T-cell (primary cell): ENCODE measurements at places on chromosomes 5 and 9.

GRCh38 chr9:18805386-18805785 lies 227.6 kb downstream of the SAXO1 start:
- DNase-seq = no peak
- H3K4me3 ChIP-seq = no peak overlapping the region
- no peaks in the 10 kb centered on the region for H3K27me3 ChIP-seq
- no peak overlapping the region for H3K27ac ChIP-seq
- no peaks in the 10 kb centered on the region for H3K36me3 ChIP-seq
- H3K4me1 ChIP-seq = no peaks in the 10 kb centered on the region

DNA sequence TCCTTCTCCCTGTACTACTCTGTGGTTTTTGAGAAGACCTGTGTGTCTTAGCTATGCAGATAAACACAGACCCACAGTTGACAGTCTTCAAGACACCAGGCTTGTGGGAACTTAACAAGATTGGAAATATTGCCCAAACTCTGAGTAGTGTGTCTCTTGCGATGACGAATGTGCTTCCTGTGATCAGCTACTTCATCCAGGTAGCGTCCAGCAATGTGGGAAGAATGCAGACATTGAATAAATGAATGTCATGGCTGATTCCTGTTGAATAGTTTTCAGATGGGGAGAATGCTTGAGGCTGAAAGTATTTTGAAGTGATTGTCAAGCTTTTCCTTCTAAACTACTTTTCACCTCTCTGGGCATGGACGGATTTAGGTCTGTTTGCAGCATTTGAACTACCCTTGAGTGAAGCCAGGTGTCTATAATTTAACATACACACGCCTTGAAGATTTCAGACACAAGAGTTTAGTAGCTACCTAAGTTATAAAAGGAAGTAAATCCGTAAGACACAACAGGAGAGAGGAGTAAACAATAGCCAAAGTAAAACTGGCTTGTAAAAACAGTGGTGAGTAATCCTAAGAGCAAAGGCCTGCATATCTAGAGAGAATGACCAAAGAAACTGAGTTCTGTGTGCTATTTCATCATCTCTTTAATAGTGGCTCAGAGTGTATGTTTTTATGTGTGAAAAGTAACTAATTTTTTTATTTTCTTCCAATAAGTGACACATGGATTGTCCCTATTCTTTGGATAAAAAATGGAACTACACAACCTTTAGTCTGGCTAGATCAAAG lies 30.0 kb upstream of the ARL14EPL start:
- no peaks in the 10 kb centered on the region for H3K27me3 ChIP-seq
- H3K36me3 ChIP-seq = no peaks in the 10 kb centered on the region
- H3K4me1 ChIP-seq = no peaks in the 10 kb centered on the region
- no peak overlapping the region for H3K27ac ChIP-seq
- H3K4me3 ChIP-seq = no peak overlapping the region
- DNase-seq = no peak

GRCh38 chr5:149596712-149597111 lies 15.4 kb downstream of the ARHGEF37 start:
- H3K4me3 ChIP-seq = no peak overlapping the region
- H3K27ac ChIP-seq = no peak overlapping the region
- H3K36me3 ChIP-seq = no peaks in the 10 kb centered on the region
- no peak for DNase-seq

GRCh38 chr9:22170556-22170955 lies 161.5 kb upstream of the CDKN2B start:
- H3K27ac ChIP-seq = no peak overlapping the region
- H3K4me1 ChIP-seq = no peaks in the 10 kb centered on the region
- no peak overlapping the region for H3K4me3 ChIP-seq
- DNase-seq = no peak
- H3K36me3 ChIP-seq = no peaks in the 10 kb centered on the region

- H3K4me1 ChIP-seq = peaks cover 14% of the 10 kb centered on the region
- no peaks in the 10 kb centered on the region for H3K36me3 ChIP-seq
- H3K27me3 ChIP-seq = no peaks in the 10 kb centered on the region
- H3K4me3 ChIP-seq = no peak overlapping the region
Measured at GRCh38 chr5:83744821-83745220, 24.2 kb upstream of the HAPLN1 start.

DNA sequence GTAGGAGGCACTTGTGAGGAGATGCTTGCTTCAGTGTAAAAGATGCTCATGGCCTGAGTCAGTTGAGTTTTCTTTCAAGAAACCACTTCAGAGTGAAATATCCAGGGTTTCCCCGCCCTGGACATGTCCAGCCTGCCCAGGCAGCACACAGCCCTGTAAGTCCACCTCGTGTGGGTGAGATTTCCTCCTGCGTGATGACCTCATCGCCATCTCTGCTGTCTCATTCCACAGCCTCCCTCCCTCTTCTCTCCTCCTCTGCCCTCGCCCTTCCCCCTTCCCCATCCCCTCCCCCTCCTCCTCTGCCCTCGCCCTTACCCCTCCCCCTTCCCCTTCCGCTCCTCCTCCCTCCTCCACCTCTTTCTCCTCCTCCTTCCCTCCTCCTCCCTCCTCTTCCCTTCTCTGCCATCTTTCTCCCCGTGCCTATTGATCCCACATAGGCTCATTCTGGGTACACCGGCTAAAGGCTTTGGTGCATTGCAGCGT lies 34.0 kb upstream of the NCS1 start:
- no peak overlapping the region for H3K27ac ChIP-seq
- no peak for DNase-seq
- no peaks in the 10 kb centered on the region for H3K27me3 ChIP-seq

- no peak overlapping the region for H3K27ac ChIP-seq
- no peak overlapping the region for H3K4me3 ChIP-seq
- DNase-seq = no peak
- no peaks in the 10 kb centered on the region for H3K4me1 ChIP-seq
- no peaks in the 10 kb centered on the region for H3K27me3 ChIP-seq
- H3K36me3 ChIP-seq = no peaks in the 10 kb centered on the region
Measured at GRCh38 chr5:107215611-107216010, 455.1 kb downstream of the EFNA5 start.

DNA sequence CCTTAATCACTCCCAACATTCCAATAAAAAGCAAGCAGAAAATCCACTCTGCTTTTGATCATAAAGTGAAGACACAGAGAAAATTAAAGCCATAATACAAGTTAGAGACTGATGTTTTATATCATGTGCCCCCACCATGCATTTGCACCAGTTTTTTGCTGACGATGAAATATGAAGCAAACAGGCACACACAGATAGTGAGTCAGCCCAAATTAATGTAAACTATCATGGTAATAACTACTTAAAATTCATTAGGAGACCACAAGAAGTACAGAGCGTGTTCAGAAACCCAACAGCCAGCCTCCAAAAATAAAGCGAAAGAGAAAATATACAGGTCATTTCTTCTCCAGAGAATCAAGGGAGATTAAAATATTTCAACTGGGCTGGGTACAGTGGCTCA lies 46.4 kb upstream of the KDM4C start:
- no peak overlapping the region for H3K27ac ChIP-seq
- H3K36me3 ChIP-seq = no peaks in the 10 kb centered on the region
- no peaks in the 10 kb centered on the region for H3K4me1 ChIP-seq
- H3K4me3 ChIP-seq = no peak overlapping the region
- no peaks in the 10 kb centered on the region for H3K27me3 ChIP-seq

DNA sequence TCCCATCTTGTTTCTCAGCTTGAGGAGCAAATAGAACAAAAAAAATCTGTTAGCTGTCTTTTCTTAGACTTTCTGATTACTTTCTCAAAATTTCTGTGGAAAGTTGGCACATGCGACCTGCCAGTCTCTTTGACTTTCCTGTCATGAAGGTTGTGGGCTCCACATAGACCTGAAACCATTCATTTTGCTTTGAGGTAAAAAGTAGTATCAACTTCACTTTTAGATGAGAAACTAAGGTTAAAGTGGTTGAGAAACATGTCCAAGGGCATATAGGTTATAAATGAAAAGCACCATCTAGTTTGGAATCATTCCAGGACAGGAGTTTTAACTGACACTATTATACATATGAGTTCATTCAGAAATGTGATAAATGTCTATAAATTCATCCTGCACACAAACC lies 42.7 kb downstream of the ST8SIA4 start:
- H3K27me3 ChIP-seq = no peaks in the 10 kb centered on the region
- peaks cover 11% of the 10 kb centered on the region for H3K36me3 ChIP-seq
- no peak overlapping the region for H3K27ac ChIP-seq
- H3K4me1 ChIP-seq = peaks cover 2% of the 10 kb centered on the region

DNA sequence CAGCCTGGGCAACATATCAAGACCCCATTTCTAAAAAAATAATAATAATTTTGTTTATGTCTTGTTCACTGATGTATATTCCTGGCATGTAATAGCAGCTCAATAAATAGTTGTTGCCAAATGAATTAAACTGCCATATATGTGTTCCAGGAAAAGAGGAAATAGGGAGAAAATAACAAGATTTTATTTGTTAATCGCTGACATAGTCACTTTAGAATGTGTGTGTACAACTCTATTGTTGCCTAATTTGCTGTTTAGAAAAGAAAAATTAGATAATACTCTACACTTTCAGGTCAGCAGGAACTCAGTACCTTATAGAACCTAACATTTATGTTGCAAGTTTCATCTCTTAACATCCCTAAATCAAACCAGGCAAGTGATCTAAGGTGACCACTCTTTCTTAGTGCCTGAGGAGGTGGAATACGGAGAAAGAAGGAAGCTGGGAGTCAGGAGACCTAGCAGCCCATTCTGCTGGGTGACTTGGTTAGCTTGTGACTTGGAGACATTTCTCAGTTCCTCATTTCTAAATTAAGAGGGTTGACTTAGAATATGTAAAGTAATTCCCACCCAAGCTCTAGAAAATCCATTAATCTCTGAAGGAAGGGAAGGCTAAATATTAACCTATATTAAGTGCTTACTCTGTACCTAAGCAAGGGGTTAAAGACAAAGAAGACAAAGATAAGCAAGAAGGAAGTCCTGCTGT lies 110.3 kb upstream of the IQGAP2 start:
- no peak overlapping the region for H3K27ac ChIP-seq
- H3K4me3 ChIP-seq = no peak overlapping the region
- no peak for DNase-seq

- H3K27me3 ChIP-seq = no peaks in the 10 kb centered on the region
- H3K27ac ChIP-seq = no peak overlapping the region
- H3K4me1 ChIP-seq = no peaks in the 10 kb centered on the region
- DNase-seq = no peak
Measured at GRCh38 chr5:87400305-87400899, 12.3 kb downstream of the CCNH start.

GRCh38 chr5:122022966-122023365 lies 55.1 kb downstream of the LOX start:
- H3K27ac ChIP-seq = no peak overlapping the region
- H3K36me3 ChIP-seq = no peaks in the 10 kb centered on the region
- H3K4me1 ChIP-seq = no peaks in the 10 kb centered on the region
- DNase-seq = no peak
- H3K4me3 ChIP-seq = no peak overlapping the region
- no peaks in the 10 kb centered on the region for H3K27me3 ChIP-seq

- H3K4me3 ChIP-seq = no peak overlapping the region
- DNase-seq = no peak
- H3K36me3 ChIP-seq = no peaks in the 10 kb centered on the region
- no peaks in the 10 kb centered on the region for H3K4me1 ChIP-seq
- no peak overlapping the region for H3K27ac ChIP-seq
Measured at GRCh38 chr5:172482156-172483020, 28.1 kb upstream of the SH3PXD2B start.

DNA sequence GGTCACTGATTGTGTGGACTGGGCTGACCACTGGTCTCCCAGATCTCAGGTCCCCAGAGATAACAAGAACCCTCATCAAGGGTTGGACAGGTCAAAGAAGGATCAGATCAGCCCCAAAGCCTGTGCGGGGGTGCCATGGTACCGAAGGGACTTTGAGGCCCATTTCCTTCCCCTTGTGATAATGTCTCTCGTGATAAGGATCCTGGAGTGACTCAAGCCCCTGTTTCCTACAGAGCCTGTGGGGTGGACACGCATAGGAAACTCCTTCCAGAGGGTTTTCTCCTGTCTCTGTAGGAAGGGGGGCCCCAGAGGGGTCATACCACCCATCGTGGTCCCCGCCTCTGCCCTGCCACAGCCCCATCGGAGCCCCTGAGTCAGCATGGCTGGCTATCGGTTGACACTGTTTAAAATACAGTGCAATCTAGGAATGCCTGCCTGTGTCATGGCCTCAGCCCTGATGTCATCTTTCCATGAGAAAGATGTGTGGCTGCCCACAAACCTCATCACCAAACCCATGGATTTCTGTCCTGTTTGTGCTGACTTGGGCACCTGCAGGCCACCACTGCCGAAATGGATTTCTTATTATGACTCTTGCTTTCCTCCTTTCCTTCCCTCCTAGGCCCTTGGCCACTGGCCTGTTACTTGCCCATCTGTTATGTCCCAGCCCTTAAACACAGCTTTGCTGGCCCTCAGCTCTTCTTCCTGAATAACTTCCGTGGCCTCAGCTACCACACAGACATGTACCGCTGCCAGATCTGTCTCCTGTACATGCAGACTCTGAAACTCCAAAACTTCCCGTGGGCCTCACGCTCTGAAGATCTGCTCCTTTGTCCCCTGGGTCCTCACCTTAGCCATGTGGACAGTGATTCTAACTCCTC lies 2.9 kb upstream of the CSF2 start:
- H3K36me3 ChIP-seq = no peaks in the 10 kb centered on the region
- H3K27me3 ChIP-seq = no peaks in the 10 kb centered on the region
- H3K27ac ChIP-seq = no peak overlapping the region

DNA sequence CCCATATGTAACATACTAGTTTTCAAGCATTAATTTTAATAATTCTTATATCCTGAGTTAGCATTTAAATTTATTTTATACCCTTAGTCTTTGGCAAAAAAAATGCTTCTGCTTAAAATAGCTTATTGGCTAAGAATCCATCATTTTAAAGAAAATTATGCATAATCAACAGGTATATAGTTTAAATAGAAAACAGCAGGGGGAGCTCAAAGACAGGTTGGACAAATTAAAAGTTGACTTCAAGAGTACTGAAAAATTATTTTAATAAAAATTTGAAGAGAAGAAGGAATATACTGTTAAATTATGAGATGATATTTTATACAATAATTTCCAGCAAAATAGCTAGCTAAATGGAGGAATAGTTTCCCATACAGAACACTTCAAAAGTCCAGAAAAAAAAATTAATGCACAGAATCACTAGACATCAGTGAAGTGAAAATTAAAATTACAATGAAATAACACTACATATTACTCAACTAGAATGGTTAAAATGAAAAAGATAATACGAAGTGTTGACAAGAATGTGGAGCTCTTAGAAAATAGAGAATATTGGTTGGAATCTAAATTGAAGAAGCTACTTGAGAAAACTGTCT lies 387.1 kb downstream of the PDE4D start:
- H3K27me3 ChIP-seq = no peaks in the 10 kb centered on the region
- no peaks in the 10 kb centered on the region for H3K36me3 ChIP-seq
- DNase-seq = no peak

GRCh38 chr5:10624679-10625078 lies 60.8 kb downstream of the ANKRD33B start:
- peaks cover 10% of the 10 kb centered on the region for H3K27me3 ChIP-seq
- no peak overlapping the region for H3K27ac ChIP-seq
- peaks cover 2% of the 10 kb centered on the region for H3K4me1 ChIP-seq
- no peak for DNase-seq
- no peaks in the 10 kb centered on the region for H3K36me3 ChIP-seq

GRCh38 chr5:178287791-178288105 lies 55.1 kb upstream of the PHYKPL start:
- no peaks in the 10 kb centered on the region for H3K4me1 ChIP-seq
- no peaks in the 10 kb centered on the region for H3K27me3 ChIP-seq
- H3K4me3 ChIP-seq = no peak overlapping the region
- no peaks in the 10 kb centered on the region for H3K36me3 ChIP-seq
- no peak overlapping the region for H3K27ac ChIP-seq

- no peaks in the 10 kb centered on the region for H3K36me3 ChIP-seq
- DNase-seq = no peak
- no peak overlapping the region for H3K27ac ChIP-seq
- no peaks in the 10 kb centered on the region for H3K27me3 ChIP-seq
- H3K4me1 ChIP-seq = no peaks in the 10 kb centered on the region
Measured at GRCh38 chr5:156706631-156707030, 143.5 kb upstream of the PPP1R2B start.
